Brain pericyte (primary cell): ENCODE measurements at places on chromosomes 5 and 9.

GRCh38 chr9:129319938-129320481 lies 141.9 kb upstream of the IER5L start:
- DNase-seq, result no peak

DNA sequence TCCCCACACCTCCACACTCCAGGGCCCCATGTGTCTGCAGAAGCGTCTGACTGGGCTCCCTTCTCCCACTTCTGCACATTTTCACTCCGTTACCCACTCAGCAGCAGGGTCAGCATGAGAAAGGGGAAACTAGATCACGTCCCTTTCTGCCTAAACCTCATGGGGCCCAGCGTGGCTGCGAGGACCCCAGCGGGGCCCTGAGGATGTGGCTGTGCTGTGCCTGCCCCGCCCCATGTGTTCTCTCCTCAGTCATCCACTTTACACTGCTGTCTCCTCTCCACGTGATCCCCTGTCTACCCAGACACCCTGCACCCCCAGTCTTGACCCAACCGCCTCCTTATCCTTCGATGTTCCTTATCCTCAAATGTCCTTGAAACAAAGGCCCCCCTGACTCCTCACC lies 59.8 kb upstream of the OTULINL start:
- DNase-seq, result no peak

DNA sequence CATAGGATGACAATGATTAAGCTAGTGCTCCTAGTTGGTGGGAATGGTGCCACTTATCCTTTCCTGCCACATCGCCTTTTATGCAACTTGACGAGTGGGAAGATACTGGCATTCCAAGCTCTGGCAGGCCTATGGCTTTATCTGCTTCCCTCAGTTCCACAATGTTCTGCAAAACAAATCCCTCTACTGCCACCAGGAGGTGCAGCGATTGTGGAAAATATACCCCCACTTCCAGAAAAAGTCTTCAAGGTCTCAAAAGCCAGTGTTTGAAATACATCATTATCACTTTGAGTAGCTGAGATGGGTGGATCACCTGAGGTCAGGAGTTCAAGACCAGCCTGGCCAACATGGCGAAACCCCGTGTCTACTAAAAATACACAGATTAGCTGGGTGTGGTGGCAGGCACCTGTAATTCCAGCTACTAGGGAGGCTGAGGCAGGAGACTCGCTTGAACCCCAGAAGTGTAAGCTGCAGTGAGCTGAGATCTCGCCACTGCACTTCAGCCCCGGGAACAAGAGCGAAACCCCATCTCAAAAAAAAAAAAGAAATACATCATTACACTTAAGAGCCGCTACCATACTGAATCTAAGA lies 3.4 kb downstream of the CLINT1 start:
- no peak for DNase-seq

DNA sequence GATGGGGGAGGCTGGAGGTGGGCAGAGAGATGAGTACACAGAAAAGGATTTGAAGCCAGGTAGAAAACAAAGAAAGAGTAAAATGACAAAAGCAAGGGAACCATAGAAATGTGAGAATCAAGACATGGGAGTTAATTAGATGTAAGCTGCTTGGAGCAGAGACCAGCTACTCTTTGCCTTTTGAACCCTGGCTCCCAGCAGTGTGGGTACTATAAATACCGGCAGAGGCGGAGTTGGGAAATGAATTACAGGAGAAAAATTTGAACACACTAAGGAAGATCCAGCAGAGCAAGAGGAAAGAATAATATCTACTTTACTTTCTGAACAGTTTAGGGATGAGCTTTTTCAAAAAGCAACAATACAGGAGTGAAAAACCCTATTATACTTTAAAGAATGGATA lies 36.5 kb downstream of the KIF24 start:
- no peak for DNase-seq

DNA sequence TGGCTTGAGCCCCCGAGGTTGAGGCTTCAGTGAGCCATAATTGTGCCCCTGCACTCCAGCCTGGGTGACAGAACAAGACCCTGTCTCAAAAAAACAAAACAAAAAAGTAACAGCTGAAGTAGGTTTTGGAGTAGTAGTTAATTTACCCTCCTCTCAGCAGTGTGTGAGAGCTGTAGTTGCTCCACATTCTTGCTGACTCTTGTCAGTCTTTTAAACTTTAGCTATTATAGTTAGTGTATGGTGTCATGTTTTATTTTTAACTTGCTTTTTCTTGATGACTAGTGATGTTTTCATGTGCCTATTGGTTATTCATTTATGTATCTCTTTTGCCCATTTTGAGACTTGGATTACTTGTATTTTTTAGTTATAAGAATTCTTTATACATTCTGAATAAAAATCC lies 52.9 kb upstream of the DHFR start:
- DNase-seq, result no peak

DNA sequence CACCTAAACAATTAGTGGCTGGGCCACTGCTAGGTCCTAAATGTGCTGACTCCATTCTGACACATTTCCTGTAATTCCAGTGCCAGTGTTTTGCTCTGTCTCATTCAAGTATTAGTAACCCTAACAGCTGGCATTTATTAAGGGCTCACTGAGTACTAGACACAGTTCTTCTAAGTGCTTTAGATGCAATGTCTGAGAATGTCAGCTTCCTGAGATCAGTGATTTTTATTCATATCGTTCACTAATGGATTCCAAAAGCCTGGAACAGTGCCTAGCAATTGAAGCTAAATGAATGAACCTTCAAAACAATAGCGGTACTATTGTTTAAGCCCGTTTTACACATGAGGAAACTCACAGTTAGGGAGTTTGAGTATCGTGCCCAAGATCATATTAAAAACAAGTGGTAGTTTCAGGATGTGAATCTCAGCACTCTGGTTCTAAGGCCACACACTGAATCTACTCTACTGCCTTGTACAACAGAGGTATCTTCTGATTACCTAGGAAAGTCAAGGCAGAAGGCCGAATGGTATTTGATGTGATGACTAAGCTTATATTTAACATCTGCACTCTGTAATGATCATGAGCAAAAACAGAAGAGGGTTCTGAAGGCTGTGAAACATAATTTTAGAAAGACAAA lies 304.0 kb downstream of the PJA2 start:
- DNase-seq, result peak; percentile 43

DNA sequence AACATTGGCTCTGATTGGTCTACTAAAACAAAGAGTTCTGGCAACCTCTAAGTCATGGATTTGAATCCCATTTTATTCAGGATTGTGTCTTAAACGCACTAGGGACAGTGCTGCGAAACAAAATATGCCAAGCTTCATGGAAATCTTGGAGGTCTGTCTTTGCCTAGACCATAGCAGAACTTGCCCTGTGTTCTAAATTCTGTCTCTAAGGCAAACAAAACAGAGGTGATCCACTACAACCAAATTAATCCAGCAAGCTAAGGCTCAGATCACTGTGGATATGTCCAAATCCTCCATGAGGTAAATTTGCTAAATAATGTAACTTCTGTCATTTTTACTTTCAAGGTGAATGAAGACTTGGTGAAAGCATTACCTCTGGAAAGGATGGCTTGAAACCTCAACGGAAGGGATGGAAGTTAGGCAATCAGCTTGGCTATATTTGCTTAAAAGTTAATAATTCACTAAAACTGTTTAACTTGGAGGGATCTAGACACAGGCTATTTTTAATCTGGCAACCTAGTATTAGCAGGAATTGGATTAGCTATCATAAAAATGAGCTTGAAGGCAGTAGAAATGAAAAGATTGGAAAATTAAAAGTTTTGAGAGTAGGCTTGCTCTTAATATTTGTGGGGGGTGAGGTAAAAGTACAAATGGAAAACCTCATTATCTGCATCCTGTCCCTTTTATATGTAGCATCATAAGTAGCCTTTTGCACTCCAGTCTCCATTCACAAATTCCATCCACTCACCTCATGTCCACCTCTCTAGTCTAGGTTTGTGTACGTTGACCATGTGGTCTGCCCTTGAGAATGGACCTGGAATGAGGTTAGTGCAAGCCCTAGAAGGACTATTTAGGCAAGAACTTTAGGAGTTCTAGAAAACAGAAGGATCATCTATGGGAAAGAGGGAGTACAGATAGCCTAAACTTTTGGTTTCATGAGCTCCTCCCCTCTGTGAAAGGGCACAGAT lies 176.2 kb downstream of the SMC2 start:
- DNase-seq, result no peak

- DNase-seq, result no peak
Observed at GRCh38 chr9:15299374-15299939, 7.6 kb downstream of the TTC39B start.

- DNase-seq, result no peak
Observed at GRCh38 chr5:75668445-75668844, 48.8 kb downstream of the POC5 start.

GRCh38 chr5:143401227-143402016 lies 2.1 kb downstream of the NR3C1 start:
- no peak for DNase-seq

DNA sequence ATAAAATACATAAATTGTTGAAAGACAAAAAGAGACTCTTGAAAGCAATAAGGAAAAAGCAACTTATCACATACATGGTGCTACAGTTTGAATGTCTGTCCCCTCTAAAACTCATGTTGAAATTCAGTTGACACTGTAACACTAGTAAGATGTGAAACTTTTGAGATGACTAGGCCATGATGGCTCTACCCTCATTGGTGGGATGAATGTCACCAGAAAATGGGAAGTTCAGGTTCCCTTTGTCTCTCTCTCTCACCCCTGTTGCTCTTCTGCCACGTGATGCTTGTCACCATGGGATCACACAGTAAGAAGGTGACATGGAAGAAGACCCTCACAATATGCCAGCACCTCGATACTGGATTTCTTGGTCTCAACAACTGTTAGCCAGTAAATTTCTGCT lies 50.3 kb upstream of the SPTLC1 start:
- no peak for DNase-seq

- DNase-seq, result no peak
Observed at GRCh38 chr5:177393990-177394389, 6.5 kb downstream of the PFN3 start.

DNA sequence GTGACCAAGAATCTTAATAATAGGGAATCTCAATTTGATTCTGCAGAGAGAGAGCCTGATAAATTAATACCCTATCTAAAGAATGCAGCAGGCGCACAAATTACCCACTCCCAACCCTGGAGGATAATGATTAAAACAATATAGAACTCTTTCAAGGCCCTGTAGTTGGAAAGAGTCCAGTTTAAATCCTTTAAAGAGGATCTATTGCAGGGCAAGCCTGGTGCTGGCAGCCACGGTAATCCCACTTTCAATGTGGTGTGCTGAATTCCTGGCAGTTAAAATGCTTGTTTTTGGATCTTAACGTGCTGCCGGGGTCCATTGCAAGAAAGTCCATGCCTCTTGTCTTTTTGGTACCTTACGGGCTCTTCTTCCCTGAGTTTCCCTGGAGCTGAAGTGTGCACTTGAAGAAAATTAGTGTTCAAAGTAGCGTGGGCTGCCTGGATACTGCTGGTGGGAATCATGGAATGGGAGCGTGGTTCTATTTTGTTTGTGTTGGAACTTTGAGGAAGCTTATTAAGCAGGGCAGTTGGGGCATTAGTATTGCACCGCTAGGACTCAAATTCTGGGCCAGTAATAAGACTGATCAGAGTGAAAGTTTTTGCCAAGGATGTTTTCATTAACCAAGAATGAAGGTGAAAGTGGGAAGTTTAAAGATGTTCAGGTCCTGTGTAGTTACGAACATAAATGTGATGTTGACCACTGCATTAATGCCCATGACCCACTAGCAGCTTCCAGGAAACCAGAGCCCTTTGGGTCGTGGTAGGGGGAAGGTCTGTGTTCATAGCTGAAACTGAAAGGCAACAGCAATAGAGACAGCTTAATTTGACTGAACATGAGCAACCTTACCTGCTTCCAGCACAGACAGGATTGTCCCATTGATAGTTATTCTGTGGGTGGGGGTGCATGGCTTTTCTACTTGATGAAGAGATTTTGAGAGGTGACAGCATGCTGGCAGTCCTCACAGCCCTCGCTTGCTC lies 20.8 kb downstream of the MARCHF6 start:
- no peak for DNase-seq

GRCh38 chr5:159040181-159040580 lies 59.5 kb downstream of the EBF1 start:
- no peak for DNase-seq

DNA sequence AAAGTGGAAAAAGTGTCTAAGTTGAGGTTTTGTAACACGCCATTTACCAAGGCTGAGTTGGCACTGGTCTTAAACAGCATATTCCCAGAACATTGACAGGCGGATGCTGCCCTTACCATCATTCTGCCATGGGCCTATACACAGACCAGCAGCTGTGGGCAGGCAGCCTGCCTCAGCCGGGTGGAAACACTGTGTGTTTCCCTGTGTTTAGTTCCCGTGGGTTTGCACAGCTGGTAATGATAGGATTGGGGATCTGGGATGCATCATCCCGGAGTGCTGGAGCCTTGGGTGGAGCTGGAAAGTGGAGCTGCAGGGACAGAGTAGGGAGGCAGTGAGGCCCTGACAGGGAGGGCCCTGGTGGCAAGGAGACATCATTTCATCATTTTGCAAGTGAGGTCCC lies 5.5 kb upstream of the FGD3 start:
- DNase-seq, result no peak

GRCh38 chr5:106843812-106844416 lies 826.8 kb downstream of the EFNA5 start:
- no peak for DNase-seq

DNA sequence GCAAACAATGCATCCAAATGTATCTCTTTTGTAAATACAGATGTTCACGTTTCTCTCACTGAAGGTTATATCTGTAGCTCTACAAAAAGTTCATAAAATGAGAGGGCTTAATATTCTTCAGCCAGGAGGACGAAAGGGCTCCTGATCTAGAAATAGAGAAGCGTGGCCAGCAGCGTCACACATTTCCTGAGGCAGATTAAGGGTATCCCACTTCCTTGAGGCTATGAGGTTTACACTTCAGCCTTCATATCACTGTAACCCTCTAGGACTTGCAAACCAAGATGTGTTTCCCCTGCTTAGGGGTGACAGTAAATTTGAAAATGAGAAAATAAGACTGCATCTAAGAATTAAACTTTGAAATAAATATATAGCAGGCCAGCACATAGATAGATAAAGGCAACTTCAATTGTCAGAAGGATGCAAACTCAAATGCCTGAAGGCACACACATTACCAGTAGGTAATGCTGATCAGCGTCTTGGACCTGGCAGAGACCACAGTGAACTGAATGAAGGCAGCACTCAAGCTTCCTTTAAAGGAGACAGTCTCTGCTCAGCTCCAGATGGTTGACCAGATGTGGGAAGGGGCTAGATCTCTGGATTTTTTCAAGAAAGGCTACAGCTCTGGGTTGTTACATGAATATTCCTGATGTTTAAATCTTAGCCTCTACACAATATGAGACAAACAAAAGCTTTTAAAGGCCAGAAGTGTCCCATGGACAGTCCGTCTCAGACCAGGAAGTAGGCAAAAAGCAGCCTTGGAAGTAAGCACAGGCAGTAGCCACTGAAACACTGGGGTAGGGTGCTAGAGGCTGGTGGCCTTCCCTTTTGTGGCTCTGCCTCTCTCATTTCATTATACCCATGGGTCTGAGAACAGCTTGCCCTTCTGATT lies 197.7 kb downstream of the MCTP1 start:
- DNase-seq, result no peak
